ENCODE measurements at places on chromosomes 6 and 20.

GRCh38 chr6:161850562-161850961 is 576.7 kb upstream of the AGPAT4 start:
- DNase-seq = no peak

- DNase-seq = no peak
These were observed 383.8 kb upstream of the JAG1 start for GRCh38 chr20:11057624-11058023.

DNA sequence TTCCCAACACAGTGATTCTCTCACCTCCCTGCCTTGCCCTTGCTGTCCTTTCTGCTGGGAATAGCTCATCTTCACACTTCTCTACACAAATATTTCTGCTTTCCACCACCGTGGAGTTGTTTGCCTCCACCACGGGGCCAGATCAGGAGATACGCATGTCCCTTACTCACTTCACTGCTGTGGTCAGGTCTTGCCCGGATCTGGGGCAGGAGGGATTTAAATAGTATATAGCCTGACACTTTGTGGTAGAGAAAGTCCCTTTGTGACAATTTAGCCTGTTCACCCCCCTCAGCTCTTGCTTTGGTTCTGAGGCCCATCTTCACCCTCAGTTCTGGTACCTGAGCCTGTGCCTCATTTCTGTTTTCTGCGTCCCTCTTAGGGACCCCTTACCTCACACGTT is 92.6 kb upstream of the PREP start:
- no peak for DNase-seq

DNA sequence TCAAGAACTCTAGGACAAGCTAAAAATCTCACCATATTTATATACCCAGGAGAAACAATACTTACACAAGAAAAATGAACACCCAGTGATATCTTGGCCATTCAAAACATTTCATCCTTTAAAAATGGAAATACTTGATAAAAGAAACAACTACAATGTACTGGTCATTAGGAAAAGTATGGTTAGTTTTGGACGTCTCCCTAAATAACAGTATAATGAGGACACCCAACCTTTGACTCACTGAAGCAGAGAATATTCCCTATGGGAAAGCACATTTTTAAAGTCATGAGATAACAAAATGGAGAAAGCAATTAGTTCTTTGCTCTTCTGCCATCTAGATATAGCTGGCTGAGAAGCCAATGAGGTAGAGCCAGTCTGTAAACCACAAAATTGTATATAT is 164.4 kb downstream of the TBX18 start:
- no peak for DNase-seq

- DNase-seq = no peak
These were observed 1.7 kb downstream of the TRERF1 start for GRCh38 chr6:42449917-42450476.

GRCh38 chr20:58625585-58625984 is 25.5 kb upstream of the STX16 start:
- DNase-seq = no peak

DNA sequence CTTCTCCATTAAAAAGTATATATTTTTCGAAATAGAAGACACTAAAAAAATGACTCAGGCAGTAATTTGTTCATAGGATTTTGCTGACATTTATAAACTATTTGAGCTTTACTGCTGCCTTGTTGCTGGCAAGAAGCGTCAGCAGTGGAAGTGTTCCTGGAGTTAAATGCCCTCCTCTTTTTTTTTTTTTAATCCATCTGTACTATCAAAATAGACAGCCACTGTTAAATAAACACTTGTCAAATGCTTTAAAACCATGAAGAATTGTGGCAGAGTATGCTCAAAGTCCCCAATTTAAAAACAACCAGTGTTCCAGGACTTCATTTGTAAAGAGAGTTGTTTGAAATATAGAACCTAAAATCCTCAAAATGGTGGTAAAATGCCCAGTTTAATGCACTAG is 253.8 kb downstream of the NKAIN2 start:
- no peak for DNase-seq

GRCh38 chr20:59561228-59561605 is 43.1 kb upstream of the PHACTR3 start:
- no peak for DNase-seq

DNA sequence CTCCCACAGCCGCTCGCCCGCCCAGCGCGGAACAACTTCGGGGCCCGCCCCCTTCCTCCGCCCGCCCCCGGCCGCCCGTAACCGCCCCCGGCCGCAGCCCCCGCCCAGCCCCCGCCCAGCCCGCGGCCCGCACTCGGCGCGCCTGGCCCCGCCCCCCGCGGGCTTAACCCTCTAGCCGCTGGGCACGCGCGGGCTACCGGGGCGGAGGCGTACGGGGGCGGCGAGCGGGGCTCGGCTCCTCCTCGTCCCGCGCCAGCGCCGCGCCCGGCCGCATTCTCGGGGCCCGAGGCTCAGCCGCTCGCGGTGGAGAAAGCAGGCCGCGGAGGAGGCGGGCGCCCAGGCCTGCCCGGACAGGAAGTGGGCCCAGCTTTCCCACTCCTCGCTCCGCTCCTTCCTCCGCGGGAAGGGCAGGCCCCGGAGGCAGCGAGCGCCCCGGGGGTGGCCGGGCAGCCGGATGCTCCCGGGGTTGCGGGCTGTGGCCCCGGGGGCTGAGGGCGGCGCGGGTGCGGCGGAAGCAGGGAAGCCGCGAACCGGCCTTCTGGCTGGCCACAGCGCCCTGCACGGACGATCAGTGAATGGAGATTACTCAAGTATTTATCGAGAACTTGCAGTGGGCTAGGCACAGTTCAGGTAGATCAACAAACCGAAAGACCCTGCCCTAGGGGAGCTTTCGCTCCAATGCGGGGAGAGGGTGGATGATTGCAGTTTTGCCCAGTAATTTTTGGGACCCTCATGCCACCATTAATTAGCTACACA is at the start of gene TRAM2:
TRAM2 (minus strand) TSS at position 39 of the 756 bp plus-strand sequence. CDS start 145 bp downstream, outside the sequence.
- no peak for DNase-seq

DNA sequence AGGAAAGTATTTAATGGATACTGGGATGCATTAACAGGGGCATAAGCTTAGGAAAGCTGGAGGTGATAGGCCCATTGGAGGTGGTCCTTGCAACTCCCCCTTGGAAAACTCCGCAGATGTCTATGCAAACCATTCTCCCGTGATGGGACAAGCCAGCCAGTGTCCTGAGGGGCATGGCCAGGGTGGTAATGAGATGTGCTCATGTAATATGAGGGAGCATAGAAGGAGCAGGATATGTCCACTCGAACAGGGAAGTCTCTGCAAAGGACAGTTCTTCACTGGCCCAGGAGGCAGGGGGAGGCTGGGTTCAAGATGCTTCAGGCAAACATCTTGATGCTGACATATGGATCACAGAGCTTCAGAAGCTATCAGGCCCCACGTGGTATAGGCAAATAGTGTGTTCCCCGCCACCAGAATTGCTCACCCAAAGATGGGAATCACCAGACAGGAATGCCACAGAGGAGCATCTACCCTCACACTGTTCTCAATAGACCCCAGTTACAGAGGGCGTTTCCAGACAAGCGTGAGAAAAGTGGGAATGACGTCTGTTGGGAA is 201.6 kb upstream of the CDH4 start:
- DNase-seq = no peak

GRCh38 chr20:46400253-46400652 is 6.2 kb downstream of the ELMO2 start:
- DNase-seq = peak; percentile 44

DNA sequence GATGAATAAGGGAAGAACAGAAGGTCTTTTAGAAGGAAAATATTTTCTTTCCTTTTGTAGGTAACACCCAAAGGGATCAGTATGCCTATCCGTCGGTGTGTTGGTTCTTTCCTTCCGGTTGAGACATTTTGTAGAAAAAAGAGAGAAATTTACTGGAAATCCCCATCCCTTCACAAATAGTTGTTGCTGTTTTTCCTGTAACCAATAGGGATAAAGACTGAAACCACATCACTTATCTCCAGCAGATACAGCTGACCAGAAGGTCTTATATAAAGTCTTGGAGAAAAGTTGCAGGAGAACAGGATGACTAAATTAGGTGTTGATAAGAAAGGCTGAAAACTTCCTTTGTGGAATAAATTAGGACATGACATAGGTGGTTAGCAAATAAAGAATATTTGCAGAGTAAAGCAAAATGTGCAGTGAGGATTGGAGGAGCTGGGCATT is 14.8 kb upstream of the HLA-DRB1 start:
- no peak for DNase-seq

- no peak for DNase-seq
These were observed 241.4 kb downstream of the ESR1 start for GRCh38 chr6:152048921-152049320.

DNA sequence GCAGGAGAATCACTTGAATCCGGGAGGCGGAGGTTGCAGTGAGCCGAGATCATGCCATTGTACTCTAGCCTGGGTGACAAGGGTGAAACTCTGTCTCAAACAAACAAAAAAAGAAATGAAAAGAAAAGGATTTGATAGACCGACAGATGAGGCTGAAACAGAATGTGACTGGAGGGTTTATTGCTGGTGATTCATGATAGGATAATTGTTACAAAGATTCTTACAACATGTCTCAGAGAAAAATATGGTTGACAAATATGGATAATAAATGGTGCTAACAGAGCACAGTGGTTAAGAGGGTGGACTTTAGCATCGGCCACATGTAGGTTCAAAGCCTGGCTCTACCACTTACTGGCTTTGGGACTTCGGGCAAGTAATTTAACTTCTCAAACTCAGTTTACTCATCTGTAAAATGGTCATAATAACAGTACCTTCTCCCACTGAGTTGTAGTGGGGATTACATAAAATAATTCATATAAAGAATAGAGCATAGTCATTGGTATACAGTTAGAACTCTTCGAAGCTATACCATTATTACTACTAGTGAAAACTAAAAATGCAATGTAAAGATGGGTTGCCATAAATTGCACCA is 131.9 kb downstream of the MAP3K7 start:
- DNase-seq = no peak

DNA sequence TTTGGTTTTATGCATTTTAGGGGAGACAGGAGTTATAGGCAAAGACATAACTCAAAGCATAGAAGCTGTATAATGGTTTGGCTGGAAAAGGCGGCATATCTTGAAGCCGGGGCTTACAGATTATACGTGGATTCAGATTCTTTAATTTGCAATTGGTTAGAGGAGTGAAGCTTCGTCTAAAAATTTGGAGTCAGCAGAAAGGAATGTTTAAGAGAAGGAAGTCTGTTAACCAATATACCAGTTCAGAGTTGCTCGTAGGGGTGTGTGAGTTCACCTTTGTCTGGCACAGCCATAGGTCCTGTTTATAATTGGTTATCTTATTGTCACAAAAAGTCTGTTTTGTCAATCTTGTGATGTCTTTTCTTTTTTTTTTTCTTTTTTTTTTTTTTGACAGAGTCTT is 8.9 kb downstream of the ARHGAP40 start:
- no peak for DNase-seq

- DNase-seq = no peak
These were observed 279.7 kb upstream of the FLRT3 start for GRCh38 chr20:14617123-14617522.

DNA sequence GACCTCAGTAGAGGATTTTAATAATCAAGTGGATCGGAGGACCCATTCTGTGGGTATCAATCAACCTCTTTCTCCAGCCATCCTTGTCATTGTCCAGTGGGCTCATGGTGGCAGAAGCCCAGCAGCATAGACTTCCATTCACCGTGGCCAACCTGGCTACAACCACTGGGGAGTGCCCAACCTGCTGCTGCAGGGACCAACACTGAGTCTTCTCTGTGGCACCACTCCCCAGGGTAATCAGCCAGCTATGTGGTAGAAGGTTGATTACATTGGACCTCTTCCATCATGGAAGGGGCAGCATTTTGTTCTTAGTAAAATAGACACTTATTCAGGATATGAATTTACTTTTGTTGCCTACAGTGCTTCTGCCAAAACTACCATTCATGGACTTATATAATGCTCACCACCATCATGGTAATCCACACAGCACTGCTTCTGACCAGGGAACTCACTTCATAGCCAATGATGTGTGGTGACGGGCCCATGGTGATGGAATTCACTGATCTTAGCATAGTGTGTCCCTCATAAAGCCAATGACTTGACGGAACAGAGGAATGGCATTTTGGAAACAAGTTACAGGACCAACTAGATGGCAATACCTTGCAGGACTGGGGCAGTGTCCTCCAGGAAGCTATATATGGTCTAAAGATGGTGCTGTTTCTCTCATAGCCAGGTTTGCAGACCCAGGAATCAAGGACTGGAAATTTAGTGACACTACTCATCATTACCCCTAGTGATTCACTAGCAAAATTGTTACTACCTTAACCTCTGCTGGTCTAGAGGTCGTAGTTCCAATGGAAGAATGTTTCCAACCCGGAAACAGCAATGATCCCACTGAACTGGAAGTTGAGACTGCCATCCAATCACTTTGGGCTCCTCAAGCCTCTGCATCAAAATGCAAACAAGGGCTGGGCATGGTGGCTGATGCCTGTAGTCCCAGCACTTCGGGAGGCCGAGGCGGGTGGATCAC is 7.6 kb downstream of the CD24 start:
- DNase-seq = no peak

DNA sequence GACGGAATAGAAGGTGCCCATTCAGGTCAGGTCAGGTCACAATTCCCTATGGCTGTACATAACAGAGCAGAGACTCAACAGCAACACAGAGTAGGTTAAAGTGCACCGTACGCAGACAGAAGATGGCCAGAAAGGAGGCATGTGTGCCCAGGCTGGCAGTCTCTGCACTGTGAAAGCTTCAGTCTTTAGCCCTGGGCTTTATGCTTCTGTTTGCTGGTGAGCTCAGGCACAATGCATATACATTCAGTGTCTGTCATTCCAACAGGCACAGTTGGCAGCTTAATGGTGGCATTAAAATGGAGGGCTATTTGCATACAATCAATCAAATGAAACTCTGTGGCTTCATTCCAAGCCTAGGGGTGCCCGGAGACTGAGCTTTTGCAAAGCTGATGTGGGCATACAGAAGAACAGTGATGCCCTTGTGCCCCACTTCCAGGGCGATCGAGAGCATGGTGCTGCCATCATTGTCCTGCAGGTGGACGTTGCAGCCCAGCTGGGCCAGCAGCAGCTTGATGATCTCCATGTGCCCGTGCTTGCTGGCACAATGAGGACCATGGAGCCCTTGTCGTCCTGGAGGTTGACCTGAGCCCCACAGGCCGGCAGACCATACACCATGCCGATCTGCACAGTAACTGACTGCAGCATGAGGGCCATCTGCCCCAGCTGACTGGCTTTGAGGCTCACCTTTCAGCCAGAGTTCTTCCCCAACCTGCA is 22.4 kb downstream of the TRMT6 start:
- DNase-seq = no peak

DNA sequence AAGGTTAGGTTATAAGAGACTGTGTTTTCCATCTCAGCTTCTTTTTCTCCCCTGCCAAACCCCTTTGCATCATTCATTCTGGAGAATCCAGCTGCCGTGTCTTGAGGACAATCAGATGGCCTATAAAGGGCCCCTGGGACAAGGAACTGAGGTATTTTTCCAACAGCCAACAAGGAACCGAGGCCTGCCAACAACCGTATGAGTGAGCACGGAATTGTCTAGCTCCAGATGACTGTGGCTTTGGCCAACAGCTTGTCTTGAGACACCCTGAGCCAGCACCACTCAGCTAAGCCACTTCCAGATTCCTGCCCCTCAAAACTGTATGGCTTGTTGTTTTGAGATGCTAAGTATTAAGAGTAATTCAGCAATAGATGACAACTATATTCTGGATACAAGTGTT is 433.7 kb upstream of the HSF2 start:
- no peak for DNase-seq
